Mesendoderm (in vitro differentiated cells): ENCODE measurements at places on chromosomes 3 and 15.
A peak's percentile ranks its signal among the peaks of the same experiment; 100 is the strongest.

- H3K36me3 ChIP-seq, result no peaks in the 10 kb centered on the region
- no peaks in the 10 kb centered on the region for H3K4me1 ChIP-seq
- H3K4me3 ChIP-seq, result no peak overlapping the region
These were observed 269.5 kb upstream of the ATP11B start for GRCh38 chr3:182523836-182524235.

- no peaks in the 10 kb centered on the region for H3K36me3 ChIP-seq
- no peak overlapping the region for H3K27ac ChIP-seq
- no peak overlapping the region for H3K4me3 ChIP-seq
- no peaks in the 10 kb centered on the region for H3K27me3 ChIP-seq
- no peak for DNase-seq
These were observed 48.4 kb upstream of the LIMD1 start for GRCh38 chr3:45546126-45546620.

- DNase-seq, result peak; percentile 38
- no peak overlapping the region for H3K4me3 ChIP-seq
- no peaks in the 10 kb centered on the region for H3K27me3 ChIP-seq
- no peaks in the 10 kb centered on the region for H3K4me1 ChIP-seq
These were observed 56.2 kb downstream of the GREM1 start for GRCh38 chr15:32774022-32774421.

- H3K27ac ChIP-seq, result no peak overlapping the region
- H3K4me3 ChIP-seq, result peak overlapping the region; percentile 13
- H3K36me3 ChIP-seq, result no peaks in the 10 kb centered on the region
- H3K27me3 ChIP-seq, result no peaks in the 10 kb centered on the region
These were observed 3.6 kb downstream of the TRA2B start for GRCh38 chr3:185934174-185934557.

DNA sequence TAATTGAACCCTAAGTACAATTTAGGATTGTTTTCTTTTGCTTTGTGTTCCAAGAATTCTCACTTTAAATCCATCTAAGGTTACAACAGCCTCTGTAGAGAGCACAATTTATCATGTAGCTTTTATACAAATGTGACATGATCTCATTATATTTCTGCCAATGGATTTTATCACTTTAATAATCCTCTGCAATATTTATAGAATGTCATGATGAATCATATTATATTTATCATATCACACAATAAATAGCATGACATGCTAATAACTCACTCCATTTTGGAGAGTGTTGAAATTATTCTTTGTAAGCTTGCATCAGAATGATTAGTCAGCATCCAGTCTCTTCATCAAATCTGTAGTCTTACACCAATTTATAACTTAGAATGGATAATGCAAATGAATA, 280.6 kb upstream of the ZNF717 start:
- no peaks in the 10 kb centered on the region for H3K36me3 ChIP-seq
- no peak overlapping the region for H3K27ac ChIP-seq
- H3K4me1 ChIP-seq, result no peaks in the 10 kb centered on the region
- no peak for DNase-seq
- H3K4me3 ChIP-seq, result no peak overlapping the region

DNA sequence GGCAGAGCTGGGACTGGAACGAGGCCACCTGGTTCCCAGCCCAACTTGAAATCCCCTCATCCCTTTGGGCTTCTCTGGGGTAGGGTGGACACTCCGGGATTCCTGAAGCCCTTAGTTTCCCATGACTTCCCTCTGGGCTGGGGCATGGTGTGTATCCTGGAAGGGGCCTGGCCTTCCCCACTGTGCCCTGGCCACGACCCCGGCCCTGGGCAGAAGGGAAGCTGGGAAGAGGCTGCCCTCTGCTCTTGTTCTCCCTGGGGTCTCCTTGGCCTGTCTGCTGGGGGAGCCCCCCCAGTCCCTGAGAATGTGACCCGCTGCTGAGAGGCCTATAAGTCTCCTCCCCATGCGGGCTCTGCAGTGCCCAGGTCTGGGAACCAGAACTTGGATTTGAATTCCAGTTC, 104.9 kb downstream of the LINGO1 start:
- no peak overlapping the region for H3K4me3 ChIP-seq
- peak overlapping the region; percentile 52 for H3K27ac ChIP-seq
- H3K27me3 ChIP-seq, result no peaks in the 10 kb centered on the region
- no peak for DNase-seq
- H3K4me1 ChIP-seq, result peaks cover 41% of the 10 kb centered on the region

DNA sequence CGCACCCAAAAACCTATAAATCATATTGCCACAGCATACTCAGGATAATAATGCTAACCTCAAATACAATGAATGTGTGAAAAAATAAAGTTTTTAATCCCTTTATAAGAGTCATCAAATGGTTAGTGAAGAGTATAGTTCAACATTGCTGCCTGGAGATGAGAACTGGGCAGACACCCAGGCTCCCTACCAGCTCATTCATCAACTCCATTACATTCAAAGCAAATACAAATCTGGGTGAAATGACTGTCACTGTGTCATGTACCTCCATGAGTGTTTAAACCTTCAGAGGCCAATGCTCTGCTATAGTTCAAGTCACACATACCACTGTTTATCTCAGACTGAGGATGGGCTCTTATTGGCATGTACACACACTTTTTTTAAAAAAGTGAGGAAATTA, 167.2 kb upstream of the KCNMB2 start:
- H3K27me3 ChIP-seq, result no peaks in the 10 kb centered on the region
- no peak overlapping the region for H3K27ac ChIP-seq
- H3K4me3 ChIP-seq, result no peak overlapping the region
- DNase-seq, result no peak
- no peaks in the 10 kb centered on the region for H3K4me1 ChIP-seq

DNA sequence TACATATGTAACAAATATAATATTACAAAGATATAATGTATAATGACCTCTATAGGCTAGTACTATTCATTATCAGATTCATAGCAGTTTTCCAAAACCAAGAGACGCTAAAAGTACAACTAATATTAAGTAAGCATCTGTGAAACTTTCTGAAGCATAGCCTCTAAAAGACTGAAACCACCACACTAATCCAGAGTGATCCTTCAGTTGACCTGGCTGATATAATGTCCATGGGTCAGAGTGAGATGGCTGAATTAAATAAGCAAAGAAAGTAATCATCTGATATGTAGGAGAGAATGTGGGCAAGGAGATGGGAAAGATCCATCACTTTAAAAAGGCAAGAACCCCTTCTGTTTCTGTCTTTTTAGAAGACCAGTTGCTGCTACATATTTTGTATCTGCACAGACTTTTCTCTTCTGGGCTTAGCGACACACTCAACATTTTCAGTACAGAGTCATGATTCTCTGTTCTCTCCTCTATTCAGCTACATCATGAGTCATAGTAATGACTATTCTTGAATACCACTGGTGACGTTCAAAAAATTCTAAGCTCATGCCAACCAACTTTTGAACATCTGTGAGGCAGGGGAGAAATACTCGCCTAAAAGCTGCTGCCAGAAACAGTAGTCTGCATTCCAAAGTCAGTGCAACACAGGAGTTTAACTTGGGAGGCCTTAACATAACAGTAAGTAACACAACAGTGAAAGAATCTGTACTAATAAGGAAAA, 149.6 kb downstream of the MAGI1 start:
- DNase-seq, result peak; percentile 25
- H3K4me1 ChIP-seq, result peaks cover under 1% of the 10 kb centered on the region
- H3K4me3 ChIP-seq, result no peak overlapping the region
- H3K36me3 ChIP-seq, result no peaks in the 10 kb centered on the region
- H3K27ac ChIP-seq, result no peak overlapping the region
